ENCODE measurements at places on chromosomes 2 and 18.

GRCh38 chr2:191352536-191352935, 107.3 kb downstream of the MYO1B start:
- no peak for DNase-seq

GRCh38 chr2:197205585-197206215, 104.9 kb downstream of the ANKRD44 start:
- DNase-seq, result no peak

GRCh38 chr2:236658974-236659757, 89.5 kb downstream of the ACKR3 start:
- DNase-seq, result no peak

- no peak for DNase-seq
These were observed 97.5 kb downstream of the ICA1L start for GRCh38 chr2:202774104-202774503.

- DNase-seq, result no peak
These were observed 806 bp upstream of the MYT1L start for GRCh38 chr2:2331881-2332280.

Data from pons (tissue), 1 donor.